Natural killer cell (primary cell): ENCODE measurements at places on chromosomes 16 and 17.
A peak's percentile ranks its signal among the peaks of the same experiment; 100 is the strongest.

DNA sequence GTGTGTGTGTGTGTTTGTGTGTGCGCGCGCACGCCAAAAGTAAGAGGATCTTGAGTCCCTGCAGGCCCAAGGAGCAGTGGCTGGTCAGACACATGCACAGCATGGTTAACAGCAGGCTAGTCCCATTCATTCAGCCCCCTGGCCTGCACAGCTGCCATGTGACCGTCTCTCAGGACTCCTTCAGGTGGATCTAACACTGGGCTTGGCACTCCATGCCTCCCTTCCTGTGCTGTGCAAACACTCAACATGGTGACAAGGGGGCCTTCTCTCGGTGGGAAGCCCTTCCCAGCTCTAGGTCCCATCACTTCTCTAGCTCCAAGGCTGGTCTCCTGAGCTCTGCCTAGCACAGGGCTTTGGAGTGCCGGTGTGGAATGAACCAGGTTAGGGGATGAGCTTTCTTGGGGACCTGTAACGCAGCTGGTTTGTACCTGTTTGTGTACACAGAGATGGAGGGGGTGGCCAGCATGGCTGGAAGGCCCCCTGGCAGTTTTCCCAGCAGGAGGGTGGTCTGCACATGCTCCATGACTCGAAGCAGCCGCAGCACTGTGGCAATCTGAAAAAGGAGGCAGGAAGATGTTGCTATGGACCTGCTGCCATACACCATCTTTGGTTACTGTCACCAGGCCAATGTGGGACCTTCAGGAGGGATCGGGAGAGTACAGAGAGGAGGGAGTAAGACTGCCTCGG is 69.4 kb upstream of the GCSH start:
- DNase-seq: no peak

DNA sequence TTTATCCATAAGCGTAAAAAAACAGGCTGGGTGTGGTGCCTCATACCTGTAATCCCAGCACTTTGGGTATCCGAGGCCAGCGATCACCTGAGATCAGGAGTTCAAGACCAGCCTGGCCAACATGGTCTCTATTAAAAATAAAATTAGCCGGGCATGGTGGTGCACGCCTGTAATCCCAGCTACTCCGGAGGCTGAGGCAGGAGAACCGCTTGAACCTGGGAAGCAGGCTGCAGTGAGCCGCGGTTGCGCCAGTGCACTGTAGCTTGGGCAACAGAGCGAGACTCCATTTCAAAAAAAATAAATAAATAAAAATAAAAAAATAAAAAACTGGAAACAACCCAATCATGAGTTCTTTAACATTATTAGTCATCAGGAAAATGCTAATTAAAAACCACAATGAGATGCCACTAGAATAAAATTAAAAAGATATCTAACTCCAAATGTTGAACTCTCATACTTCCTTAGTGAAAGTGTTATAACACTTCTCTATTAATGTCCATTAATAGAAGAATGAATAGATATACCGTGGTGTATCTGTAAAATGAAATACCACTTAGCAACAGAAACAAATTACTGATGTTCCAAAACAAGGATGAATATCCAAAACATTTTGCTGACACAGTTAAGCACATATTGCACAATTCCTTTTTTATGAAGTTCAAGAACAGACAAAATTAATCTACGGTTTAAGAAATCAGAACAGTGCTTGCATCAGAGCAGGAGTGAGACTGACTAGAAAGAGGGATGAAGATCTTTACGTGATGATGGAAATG is 13.1 kb downstream of the MPHOSPH6 start:
- no peak for DNase-seq

GRCh38 chr17:31095236-31096105 is 694 bp downstream of the NF1 start:
- DNase-seq: peak; percentile 29

DNA sequence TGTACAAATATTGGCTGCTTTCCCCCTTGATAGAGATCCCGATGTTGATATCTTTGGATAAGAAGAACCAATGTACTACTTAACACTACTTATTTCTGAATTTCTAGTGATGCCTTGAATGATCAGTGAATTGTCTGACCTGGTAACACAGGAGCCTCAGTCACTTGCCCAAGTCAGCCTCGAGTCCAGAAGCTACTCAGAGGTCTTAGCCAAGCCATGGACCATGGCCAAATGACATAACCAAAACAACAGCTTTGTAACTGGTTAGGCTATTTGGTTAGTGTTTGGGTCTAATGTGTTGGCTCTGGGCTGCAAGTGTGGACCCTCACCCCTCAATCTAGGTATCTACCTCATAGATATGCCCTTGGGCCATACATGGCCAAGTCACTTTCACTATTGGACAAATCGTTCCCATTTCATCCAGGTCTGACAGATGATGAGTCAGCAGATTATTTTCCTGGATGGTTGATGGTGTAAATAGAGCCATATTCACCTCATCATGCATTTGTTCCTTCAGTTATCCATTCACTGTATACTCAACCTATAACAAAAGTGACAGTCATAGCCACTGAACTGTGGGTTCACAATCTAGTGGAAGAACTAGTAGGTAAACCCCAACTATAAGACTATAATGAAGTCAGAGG is 3.5 kb downstream of the RBFOX1 start:
- no peak for DNase-seq

DNA sequence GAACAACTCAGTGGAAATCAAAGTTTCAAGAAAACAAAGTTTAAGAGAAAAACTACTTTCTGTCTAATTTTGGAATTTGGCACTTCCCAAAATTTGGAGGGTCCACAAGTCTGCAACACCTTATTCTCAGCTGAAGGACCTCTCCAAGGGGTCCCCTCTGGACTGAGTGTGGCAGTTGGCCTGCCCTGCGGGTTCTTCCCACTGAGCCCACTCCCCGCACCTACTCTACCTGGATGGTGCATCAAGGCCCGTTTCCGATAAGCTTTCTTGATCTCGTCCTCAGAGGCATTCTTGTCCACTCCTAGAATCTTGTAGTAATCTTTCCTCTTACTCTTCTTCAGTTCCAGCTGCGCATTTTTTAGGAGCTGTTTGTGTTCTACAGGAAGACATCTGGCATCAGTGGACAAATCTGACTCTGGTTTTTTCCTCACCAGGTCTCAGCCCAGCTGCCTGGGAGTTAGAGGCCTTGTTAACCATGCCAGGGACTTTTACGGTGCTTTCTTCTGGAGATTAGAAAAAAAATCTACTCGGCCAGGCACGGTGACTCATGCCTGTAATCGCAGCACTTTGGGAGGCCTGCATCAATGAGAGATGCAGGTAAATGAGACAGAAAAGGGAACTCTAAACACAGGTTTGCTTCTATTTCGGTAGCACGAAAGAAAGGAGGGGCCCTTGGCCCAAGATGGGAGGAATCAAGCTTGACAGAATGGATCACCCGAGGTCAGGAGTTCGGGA is 15.6 kb downstream of the CNP start:
- DNase-seq: no peak

GRCh38 chr16:2911638-2912329 is at the start of gene FLYWCH1:
Gene FLYWCH1, plus strand, starts transcription at chr16:2911931. Its CDS starts 17,755 bp downstream, at chr16:2929686.
- peak; percentile 99 for DNase-seq

GRCh38 chr17:41586863-41587495 is at the start of gene KRT14:
Gene KRT14, minus strand, starts transcription at chr17:41586895. Its CDS starts 61 bp downstream, at chr17:41586834.
- no peak for DNase-seq

DNA sequence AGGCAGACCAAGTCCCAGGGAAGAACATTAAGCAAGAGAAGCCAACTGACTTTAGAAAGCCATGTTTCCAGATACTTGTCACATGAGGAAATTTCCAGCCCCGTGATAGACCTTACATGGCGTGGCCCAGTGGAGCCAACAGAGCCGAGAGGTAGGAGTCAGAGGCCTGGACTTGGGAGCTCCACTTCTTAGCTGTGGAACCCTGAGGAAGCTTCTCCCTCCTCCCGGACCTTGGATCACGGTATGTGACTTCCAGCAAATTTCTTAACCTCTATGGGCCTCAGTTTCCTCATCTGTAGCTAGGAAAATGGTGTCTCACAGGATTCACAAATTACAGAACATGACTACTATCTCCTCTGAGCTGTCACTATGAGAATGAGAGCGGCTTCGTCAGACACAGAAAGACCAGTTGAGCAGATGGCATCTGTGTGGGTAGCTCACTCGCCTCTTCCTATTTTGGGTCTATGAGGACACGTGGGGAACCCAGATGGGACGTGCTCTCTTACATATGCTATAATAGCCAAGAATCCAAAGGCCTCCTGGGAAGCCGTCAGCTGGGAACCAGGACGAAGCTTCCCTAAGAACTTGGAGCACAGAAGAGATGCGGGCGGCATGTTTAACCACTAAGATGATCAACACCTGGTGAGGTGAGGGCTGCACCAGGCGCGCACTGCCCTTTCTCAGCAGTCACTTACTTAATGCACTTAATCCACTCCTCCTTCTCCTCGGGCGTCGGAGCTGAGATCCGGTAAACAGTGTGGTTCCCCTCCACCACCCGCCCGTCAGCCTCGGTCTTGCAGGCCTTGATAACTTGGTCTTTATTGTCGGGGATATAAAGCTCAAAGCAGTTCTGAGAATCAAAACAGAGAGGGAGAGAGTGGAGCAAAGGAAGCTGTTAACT is 102.3 kb downstream of the CYTH1 start:
- no peak for DNase-seq
